Fibroblast of skin of scalp (primary cell): ENCODE measurements at places on chromosomes 2 and 18.

DNA sequence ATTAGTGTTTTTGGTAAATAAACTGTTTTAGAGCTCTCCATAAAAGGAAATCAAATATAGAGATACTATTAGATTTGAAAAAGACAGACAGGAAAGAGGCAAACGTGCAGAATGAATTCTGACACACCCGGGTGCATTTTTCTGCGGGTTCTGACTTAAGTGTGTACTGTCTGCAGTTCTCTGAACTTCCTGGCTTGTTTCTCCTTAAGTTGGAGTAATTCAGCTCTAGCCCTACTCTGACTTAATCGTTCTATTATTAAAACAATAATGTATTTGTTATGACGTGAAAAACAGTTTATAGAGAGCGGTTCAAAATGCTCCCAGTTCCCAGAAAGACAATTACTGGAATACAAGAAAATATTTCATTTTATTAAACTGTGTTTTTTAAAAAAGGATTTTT, 305.9 kb downstream of the ARHGAP15 start:
- DNase-seq, result peak; percentile 11

GRCh38 chr2:27622921-27623384, 5.9 kb downstream of the CCDC121 start:
- DNase-seq, result peak; percentile 91

- DNase-seq, result peak; percentile 53
Observed at GRCh38 chr2:69581774-69582581, 61.6 kb downstream of the AAK1 start.

DNA sequence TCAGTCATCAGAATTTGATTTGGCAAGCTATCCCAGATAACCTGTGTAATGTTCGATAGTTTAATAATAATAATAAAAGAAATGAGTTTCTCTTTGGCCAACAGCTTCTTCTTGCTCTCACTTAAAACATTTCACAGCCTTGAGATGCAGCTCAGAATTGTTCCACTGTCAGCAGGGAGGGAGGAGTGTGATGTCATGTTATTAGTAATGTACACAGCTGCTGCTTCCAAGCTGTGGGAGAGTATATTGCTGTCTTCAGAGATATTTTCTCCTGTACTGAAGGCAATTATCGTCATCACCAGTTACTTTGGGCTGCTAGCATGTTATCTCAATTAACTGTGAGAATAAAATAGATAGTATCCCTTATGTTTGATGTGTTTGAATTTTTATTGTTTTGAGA, 146.9 kb upstream of the MAP3K20 start:
- DNase-seq, result peak; percentile 69

- no peak for DNase-seq
Observed at GRCh38 chr2:236525411-236525997, 44.1 kb upstream of the ACKR3 start.

DNA sequence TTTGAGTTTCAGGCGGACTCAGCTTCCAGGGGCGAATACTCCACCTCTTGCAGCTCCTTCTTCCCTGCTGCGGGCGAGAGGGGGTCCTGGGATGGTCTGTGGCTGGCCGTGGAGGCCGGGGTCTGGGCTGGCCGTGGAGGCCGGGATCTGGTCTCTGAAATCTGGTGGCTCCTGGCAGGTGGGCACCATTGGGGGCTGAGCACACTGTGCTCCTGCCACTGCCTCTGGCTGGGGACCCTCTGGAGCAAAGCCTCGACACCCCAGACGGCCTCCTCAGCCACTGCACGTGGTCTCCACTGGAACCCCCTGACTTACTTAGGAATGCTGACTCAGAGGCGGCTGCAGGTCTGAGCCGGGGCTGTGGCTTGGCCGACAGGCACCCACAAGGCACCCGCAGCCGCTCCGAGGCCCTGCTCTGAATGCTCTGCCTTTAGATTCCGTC, 100.1 kb upstream of the ALKAL2 start:
- no peak for DNase-seq

DNA sequence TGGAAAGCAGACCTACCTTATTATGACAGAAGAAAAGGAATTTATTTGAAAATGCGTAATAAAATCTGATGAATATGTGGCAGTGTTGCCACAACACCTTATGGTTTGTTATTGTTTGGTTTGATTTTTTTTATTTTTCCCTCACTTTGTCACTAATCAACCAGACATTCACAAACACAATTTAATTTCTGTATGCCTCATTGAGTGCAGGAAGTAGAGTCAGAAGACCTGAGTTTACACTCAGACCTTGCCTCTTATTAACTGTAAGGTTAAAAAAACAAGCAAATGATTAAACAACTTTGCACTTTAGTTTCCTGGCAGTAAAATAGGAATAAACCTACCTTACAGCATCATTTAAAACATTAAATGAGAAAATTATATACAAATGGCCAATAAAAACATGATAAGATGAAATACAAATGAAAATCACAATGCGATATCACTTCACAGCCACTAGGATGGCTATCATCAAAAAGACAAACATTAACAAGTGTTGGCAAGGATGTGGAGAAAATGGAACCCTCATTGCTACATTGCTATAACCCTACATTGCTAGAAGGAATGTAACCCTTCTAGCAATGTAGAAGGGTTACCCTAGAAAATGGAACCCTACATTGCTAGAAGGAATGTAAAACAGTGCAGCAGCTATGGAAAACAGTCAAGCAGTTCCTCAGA, 3.3 kb downstream of the SESTD1 start:
- DNase-seq, result no peak

DNA sequence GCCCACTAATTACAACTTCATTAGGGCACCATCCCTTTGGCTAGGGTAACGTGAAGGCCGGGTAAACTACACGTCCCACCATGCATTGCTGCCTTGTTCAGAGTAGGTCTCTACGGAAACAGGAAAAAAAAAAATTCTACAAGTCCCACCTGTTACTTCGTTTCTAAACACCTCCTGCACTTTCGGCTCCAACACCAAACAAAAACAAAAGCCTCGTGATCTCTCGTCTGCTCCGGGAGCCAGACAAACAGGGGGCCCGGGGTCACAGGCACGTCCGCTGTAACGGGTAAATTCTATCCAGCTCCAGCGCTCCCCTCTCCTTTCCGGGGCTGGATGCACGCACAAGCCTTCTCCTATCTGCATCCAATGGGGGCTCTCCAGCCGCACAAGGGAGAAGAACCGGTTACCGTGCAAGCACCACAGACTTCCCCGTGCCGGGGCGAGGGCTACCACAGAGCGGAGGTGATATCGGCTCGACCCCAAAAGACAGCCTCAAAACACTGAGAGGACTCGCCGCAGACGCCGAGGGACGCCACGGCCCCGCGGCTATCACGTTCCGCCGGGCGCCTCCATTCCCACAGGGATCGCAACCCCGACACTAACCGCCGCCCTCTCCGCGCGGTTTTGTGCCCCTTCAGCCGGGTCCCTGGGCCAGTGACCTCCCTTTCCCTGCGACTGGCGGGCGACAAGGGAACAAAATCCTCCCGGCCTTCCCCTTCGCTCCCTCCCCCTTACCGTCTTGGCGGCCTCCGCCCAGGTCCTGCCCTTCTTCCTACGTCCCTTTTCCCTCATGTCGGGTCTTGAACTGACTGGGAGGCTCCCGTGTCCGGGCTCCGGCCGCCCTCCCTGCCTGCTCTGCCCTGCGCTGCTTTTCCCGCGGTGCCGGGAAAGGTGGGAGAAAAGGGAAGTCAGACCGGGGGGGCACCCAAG, 591 bp downstream of the ASXL2 start:
- peak; percentile 48 for DNase-seq

GRCh38 chr2:129422028-129422427, 557.4 kb upstream of the RAB6C start:
- no peak for DNase-seq

DNA sequence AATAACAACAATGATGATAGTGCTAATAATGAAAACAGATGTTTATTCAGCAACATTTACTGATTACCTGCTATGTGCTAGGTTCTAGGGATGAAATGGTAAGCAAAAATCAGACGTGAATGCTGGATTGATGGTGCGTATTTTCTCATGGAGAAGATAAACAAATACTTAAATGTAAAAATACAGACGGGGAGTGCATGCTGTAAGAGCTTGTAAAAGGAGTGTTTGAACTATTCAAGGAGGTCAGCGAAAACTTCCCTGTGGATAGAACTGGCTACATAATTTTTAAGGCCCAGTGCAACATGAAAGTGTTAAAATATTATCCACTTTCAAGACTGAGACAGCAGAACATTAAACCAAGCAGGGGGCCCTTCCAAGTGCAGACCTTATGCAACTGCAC, 22.1 kb downstream of the MTX2 start:
- no peak for DNase-seq

- peak; percentile 96 for DNase-seq
Observed at GRCh38 chr2:128374001-128374710, 55.5 kb upstream of the HS6ST1 start.

GRCh38 chr2:170514140-170514539, 201.0 kb upstream of the SP5 start:
- DNase-seq, result no peak

GRCh38 chr2:128585706-128586105, 267.0 kb upstream of the HS6ST1 start:
- peak; percentile 86 for DNase-seq
